Caki2 (cell line): ENCODE measurements at places on chromosomes 5 and 9.
A peak's percentile ranks its signal among the peaks of the same experiment; 100 is the strongest.

DNA sequence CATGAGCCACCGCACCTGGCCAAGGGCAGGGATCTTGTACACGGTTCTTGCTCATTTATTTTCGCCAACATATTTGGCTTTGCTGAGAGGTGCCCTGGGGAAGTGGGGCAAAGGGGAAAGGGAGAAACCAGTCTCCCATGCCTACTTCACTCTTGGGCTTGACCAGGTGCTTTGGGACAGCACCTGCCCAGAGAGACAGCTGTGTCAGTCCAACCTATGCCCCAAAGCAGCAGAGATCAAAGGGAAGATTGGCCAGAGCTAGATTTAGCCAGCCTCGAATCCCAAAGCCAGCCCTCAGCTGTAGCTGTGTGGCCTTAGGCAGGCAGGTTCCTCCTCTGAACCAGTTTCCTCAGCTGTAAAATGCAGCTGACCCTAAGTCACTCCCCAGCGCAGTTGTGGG is 2.3 kb upstream of the PTGES start:
- no peak for DNase-seq

- no peak for DNase-seq
These were observed 260.9 kb downstream of the SH3GL2 start for GRCh38 chr9:17839776-17840175.

DNA sequence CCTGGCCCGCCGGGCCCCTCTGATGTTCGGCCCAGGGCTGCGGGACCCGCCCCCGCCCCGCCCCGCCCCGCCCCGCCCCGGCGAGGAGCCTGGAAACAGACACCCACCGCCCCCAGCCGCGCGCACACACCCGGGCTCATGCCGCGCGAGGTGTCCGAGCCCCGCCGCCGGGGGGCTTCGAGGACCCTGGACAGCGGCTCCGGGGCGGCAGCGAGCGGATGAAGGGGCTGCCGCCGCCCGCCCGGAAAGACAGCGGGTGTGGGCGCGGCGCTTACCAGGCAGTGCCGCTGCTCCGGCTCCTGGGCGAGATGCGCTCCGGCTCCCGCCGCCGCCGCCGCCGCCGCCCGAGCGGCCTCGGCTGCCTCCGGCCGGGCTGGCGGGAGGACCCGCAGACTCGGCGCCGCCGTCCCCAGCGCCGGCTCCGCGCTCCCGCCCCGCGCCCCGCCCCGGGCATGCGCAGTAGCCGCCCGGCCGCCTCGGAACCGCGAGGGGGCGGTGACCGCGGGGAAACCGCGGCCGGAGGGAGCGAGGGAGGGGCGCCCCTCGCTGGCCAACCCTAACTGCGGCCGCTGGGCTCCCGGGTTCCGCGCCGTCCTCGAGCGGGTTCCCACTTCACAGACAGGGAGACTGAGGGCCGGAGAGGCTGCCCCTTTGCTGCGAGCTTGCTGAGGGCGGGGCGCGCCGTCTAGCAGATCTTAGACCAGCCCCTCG is at the start of gene GPRIN1:
Gene GPRIN1, minus strand, starts transcription at position 433 of the 711 bp plus-strand sequence. CDS start 10,322 bp downstream, outside the sequence.
- DNase-seq, result peak; percentile 76

GRCh38 chr5:175582697-175583096 is 75.2 kb upstream of the HRH2 start:
- no peak for DNase-seq

- DNase-seq, result no peak
These were observed 530.5 kb downstream of the MTRR start for GRCh38 chr5:8399471-8399870.

DNA sequence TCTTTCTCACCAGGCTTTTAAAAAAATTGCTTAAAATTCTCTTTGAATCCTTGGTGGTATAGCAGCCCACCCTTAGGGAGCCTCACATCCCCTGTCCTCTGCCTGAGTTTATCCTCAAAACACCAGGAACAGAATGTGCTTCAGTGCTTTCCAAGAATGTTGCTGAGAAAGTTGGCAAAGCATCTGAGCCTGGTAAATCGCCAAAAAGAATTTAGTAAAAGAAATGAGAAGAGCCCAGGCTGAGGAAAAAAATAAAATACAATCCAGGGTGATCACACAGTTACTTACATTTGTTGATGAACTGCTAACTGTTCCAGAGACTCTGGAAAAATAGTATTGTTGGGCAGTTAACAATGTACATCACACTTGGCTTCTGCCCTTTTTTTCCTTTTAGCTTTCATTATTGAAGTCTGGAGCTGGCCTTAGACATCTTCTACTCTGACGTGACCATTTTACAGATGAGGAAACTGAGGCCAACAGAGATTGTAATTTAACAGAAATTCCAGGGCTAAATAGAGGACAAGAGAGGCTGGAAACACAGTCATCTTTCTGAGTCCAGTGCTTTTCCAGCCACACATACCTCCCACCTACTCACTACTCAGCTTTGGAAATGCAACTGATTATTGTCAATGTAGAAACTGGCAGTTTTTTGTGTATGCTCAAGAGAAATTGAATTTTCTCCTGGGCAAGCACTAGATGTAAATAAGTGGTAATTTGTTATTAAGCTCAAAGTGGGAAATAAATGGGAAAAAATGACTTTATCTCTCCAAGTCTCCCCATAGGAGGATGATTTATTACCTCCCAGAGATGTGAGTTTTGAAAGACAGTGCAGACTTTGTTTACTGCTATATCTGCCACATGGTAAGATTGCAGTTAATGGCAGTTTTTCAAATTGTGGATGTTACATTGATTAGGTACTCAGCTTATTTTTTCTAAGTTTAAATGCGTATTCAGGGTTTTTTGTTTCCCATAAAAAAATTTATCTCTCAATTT is 86.7 kb upstream of the ALDH1A1 start:
- no peak for DNase-seq

DNA sequence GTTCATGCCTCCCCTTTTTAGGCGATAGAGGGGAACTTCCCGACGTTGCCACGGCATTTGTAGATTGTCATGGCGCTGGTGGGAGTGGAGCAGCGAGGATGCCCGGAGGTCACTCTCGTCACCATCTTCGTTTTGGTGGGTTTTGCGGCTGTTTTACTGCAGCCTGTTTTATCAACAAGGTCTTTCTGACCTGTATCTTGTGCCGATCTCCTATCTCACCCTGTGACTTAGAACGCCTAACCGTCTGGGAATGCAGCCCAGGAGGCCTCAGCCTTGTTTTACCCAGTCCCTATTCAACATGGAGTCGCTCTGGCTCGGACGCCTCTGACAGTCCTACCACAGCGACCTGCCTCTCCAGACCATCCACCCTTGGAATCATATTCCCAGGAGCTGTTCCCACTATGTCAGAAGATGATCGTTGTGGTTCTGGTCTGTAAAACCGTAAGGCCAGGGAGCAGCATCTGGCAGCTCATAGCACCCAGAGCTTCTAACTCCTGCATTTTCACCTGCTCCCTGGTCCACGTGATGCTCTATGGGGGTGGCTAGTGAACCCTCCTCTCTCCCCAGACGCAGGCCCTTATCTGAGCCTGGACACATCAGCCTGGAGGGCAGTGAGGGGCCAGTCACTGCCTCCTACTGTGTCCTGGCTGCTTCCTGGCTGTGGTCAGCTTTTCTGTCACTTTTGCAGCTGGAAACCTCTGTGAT is 35.1 kb upstream of the CLK4 start:
- DNase-seq, result no peak

GRCh38 chr5:123803359-123803758 is 291.4 kb downstream of the CSNK1G3 start:
- no peak for DNase-seq

DNA sequence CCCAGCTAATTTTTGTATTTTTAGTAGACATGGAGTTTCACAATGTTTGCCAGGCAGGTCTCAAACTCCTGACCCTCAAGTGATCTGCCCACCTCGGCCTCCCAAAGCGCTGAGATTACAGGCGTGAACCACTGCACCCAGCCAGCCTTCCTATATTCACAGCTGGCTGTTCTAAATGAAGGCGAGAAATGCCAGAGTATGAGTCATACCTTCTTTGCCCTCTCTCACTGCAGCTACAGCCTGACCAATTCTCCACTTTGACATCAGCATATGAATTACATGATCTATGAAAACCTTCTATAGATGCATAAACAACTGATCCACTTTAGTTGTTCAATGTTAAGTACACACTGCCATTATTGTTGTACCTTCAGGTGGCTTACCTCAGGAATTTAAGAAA is 14.5 kb downstream of the APTX start:
- DNase-seq, result no peak

DNA sequence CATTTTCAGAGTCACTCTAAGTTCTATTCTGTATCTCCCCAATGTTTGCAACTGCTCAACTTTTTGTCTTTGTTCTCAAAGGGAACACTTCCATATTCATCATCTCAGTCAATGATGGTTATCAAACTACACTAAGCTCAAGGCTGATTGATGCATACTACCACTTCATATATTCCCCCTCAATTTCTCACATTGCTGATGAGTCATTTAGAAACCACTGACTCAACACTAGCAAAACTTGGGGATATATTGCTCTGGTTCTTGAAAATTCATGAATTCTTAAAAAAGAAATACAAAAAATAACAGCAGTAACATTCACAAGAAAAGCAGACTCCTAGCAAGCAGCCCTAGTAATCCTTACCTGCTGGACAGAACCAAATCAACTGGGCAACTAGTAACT is 52.2 kb downstream of the ABHD17B start:
- no peak for DNase-seq

- no peak for DNase-seq
These were observed 17.3 kb upstream of the TERT start for GRCh38 chr5:1312206-1312605.

GRCh38 chr5:136890431-136891148 is 525.2 kb upstream of the TRPC7 start:
- DNase-seq, result no peak

DNA sequence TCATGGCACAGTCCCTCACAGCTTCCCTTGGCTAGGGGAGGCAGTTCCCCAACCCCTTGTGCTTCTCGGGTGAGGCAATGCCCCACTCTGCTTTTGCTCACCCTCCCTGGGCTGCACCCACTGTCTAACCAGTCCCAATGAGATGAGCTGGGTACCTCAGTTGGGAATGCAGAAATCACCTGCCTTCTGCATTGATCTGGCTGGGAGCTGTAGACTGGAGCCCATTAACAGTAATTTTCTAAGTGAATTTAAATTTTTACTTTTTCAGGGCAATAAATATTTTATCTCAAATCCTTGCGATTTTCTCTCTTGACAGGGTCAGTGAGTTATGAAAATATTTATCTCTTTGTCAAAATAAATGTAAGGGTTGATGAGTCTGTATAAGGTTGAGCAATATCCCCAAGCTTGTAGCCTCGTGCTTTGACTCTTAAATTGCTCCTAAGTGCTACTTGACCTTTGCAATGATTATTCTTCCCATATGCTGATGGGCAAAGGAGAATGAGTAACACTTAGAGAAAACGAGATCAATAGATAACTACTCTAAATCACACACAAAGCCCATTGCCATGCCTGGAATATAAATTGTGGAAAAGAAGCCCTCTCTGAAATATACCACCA is 82.1 kb upstream of the MOCS2 start:
- no peak for DNase-seq
